ENCODE measurements at places on chromosomes 11 and 22. TPM values are rescaled to one million over a fixed set of nuclear protein-coding genes. Genes with fewer than 3 reads are reported as not detected.
A peak's percentile ranks its signal among the peaks of the same experiment; 100 is the strongest.

DNA sequence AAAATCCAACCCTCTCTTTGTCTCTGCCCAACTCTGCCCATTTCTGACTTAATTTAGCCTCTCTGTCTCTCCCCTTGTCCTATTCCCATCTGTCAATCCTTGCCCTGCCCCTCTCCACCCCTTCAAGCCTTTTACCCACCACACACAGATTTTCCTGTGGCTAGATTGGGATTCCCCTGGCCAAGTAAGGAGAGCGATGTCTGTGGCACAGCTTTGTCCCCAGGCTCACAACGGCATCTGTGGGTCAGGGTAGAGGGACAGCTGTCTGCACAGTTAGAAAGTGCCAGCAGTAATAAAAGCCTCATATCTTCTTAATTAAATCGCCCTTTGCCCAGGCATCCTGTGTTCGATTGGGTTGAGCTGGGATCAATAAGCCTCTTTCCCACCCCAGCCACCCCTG lies 1.3 kb upstream of the KCNC1 start:
- no peaks in the 10 kb centered on the region for H3K36me3 ChIP-seq
- peaks cover 83% of the 10 kb centered on the region for H3K27me3 ChIP-seq
- H3K27ac ChIP-seq = no peak overlapping the region
- peaks cover 3% of the 10 kb centered on the region for H3K4me1 ChIP-seq
- H3K4me3 ChIP-seq = no peak overlapping the region
- no peak for DNase-seq

DNA sequence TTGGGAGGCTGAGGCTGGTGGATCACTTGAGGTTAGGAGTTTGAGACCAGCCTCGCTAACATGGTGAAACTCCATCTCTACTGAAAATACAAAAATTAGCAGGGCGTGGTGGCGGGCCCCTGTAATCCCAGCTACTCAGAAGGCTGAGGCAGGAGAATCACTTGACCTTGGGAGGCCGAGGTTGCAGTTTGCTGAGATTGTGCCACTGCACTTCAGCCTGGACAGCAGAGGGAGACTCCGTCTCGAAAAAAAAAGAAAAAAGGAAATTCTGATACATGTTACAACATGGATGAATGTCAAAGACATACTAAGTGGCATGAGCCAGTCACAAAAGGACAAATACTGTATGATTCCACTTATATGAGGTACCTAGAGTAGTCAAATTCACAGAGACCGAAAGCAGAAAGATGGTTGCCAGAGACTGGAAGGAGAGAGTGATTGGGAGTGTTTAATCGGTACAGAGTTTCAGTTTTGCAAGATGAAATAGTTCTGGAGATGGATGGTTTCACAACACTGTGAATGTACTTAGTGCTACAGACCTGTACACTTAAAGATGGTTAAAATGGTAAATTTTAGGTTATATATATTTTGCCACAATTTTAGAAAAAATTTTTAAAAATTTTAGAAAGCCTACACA lies 92.3 kb downstream of the BLID start:
- H3K27me3 ChIP-seq = no peaks in the 10 kb centered on the region
- DNase-seq = no peak
- no peaks in the 10 kb centered on the region for H3K36me3 ChIP-seq

- no peak overlapping the region for H3K4me3 ChIP-seq
- no peaks in the 10 kb centered on the region for H3K36me3 ChIP-seq
- H3K27me3 ChIP-seq = peaks cover 3% of the 10 kb centered on the region
- DNase-seq = no peak
- H3K27ac ChIP-seq = no peak overlapping the region
- no peaks in the 10 kb centered on the region for H3K4me1 ChIP-seq
These were observed 754 bp downstream of the OR52A1 start for GRCh38 chr11:5153574-5154431.

- no peaks in the 10 kb centered on the region for H3K27me3 ChIP-seq
- H3K4me1 ChIP-seq = peaks cover 19% of the 10 kb centered on the region
- no peak overlapping the region for H3K4me3 ChIP-seq
- H3K36me3 ChIP-seq = no peaks in the 10 kb centered on the region
- DNase-seq = no peak
- H3K27ac ChIP-seq = no peak overlapping the region
These were observed 86.2 kb downstream of the RPL27A start for GRCh38 chr11:8768625-8769333.

DNA sequence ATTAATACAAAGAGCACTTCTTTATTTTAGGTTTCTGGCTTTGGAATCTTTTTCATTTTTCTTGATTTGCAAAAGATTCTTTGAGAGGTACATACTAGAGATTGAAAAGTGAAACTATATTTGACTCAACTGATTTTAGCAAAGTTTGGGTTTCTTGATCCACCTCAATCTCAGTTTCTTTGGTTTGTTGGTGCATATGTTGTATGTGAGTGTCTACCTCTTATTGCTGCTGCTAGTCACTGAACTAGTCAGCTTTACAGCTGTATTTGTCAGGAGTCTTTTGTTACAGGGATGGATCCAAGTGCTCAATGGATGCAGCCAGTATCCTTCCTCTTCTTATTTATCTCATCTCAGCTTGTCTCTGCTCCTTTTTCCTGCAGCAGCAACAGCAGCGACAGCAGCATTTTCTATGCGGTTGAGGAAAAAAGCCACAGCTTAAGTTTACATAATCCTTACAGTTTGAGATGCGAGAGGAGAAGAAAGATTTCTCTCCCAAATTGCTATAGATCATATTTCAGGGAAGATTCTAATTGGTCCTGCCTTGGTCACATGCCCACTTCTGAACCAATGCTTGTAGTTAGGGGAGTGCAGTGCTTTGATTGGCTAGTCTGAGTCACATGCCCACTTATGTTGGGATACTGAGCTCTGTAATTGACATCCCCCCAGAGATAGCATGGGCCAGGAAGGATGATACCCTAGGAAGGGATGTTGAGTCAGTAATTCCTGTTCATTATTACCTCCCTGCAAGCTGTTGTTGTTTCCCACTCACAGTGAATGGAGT lies 10.0 kb upstream of the ZNRF3 start:
- DNase-seq = no peak
- no peaks in the 10 kb centered on the region for H3K27me3 ChIP-seq
- peaks cover 22% of the 10 kb centered on the region for H3K4me1 ChIP-seq
- H3K27ac ChIP-seq = peak overlapping the region; percentile 51
- no peak overlapping the region for H3K4me3 ChIP-seq

DNA sequence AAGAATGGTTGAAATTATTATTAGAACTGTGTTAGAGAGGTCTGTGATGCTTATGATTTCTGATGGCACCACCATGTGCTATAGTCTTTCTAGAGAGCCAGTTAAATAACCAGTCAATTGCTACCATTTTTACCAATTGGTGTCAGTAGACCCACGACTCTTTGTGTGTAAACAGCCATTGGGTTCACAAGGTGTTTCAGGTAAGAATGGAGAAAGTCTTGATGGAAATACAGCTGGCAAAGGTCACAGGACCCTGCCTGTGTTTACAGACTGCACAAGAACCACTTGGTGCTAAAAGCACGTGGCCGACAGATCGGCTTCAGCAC lies 30.5 kb upstream of the OR10G7 start:
- peaks cover 2% of the 10 kb centered on the region for H3K4me1 ChIP-seq
- no peak for DNase-seq
- peaks cover 37% of the 10 kb centered on the region for H3K27me3 ChIP-seq
- no peak overlapping the region for H3K4me3 ChIP-seq
- H3K27ac ChIP-seq = no peak overlapping the region

MUC2 gene
- total RNA-seq = 0.04 TPM

DNA sequence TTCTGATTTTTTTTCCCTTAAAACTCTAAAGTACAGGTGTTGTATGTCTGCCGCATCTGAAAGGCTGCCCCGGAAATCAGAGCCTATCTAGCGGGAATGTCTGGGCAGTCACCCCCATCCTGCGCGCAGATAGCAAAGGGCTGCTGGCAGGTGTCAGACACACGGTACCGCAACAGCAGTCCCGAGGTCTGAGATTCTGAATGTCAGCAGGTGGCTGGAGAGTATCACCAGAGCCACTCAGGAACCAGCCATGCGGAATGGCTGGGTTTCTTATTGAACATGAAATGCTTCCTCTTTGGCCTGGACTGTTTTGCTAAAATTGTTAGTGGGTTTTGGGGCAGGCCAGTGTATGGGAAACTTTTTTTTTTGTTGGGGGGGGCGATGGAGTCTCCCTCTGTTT lies 53.3 kb downstream of the CERK start:
- H3K4me3 ChIP-seq = no peak overlapping the region
- H3K27ac ChIP-seq = no peak overlapping the region
- peaks cover 18% of the 10 kb centered on the region for H3K36me3 ChIP-seq
- H3K27me3 ChIP-seq = no peaks in the 10 kb centered on the region

DNA sequence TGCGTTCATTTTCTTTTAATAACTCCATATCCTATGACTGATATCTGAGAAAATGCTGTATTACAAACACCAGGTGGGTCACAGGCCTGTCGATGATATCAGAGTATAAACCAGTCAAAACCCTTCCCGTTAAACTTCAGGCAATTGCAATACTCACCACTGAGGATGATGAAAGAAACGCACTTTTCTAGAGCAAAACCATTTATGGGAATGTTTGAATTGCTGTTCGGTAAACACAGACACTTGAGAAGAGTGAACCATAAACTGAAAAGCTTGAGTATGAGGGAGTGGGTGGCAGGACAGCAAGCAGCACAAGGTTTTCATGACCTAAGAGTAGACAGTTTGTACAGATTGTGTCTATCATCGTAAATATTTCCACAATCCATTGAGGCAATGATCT lies 139.8 kb upstream of the CEP126 start:
- H3K27me3 ChIP-seq = no peaks in the 10 kb centered on the region
- no peak overlapping the region for H3K27ac ChIP-seq
- DNase-seq = no peak
- no peaks in the 10 kb centered on the region for H3K4me1 ChIP-seq

RBMXL2 gene
- 0.16 TPM for total RNA-seq

GRCh38 chr11:115153135-115153534 lies 351.1 kb downstream of the CADM1 start:
- peaks cover 12% of the 10 kb centered on the region for H3K4me1 ChIP-seq
- peaks cover 3% of the 10 kb centered on the region for H3K27me3 ChIP-seq
- no peak for DNase-seq
- H3K4me3 ChIP-seq = no peak overlapping the region
- no peaks in the 10 kb centered on the region for H3K36me3 ChIP-seq
- no peak overlapping the region for H3K27ac ChIP-seq
